Stimulated activated CD8-positive, alpha-beta memory T cell treated with anti-CD3 and anti-CD28 coated beads, Interleukin-2, amount 100 ng/mL, for 1 hour (primary cell): ENCODE measurements at places on chromosomes 13 and 19.

GRCh38 chr19:6970443-6970842, 50.8 kb downstream of the MBD3L2B start:
- no peak for DNase-seq

DNA sequence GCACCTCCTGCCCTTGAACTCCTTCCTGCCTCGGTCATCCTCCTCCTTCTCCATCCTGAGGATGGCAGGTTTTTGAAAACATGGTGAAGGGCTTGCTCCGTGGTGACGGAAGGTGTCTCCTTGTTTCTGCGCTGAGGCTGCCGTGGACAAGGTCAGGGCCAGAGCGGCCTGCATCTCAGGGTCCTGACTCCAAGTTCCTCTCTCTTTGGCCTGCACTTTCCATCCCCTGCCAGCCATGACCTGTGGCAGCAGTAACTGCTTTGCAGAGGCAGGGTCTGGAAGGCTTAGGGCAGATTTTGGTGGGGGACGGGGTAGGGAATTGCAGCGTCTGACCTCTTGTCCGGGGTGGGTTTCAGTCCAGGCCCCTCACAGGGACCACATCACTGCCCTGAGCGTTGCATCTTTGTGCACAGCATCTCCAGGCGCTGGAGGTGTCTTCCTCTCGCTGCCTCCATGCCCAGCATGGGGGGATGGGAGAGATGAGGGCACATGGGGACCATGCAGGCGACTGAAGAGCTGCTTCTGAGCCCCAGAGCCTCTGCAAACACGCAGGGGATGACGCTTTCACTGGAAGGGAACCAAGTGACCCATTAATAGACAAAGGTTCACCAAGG, 216.8 kb downstream of the TEX29 start:
- no peak for DNase-seq

- DNase-seq, result no peak
Observed at GRCh38 chr13:47869776-47870175, 131.3 kb downstream of the SUCLA2 start.

- no peak for DNase-seq
Observed at GRCh38 chr13:19795956-19796355, 13.2 kb upstream of the PSPC1 start.

GRCh38 chr13:35936246-35936978, 194.8 kb downstream of the DCLK1 start:
- no peak for DNase-seq
